ENCODE measurements at places on chromosomes 2 and 18. TPM values are rescaled to one million over a fixed set of nuclear protein-coding genes. Genes with fewer than 3 reads are reported as not detected.

GRCh38 chr2:151374436-151374835, 17.0 kb downstream of the TNFAIP6 start:
- H3K4me1 ChIP-seq, result no peaks in the 10 kb centered on the region
- no peak overlapping the region for H3K4me3 ChIP-seq
- no peaks in the 10 kb centered on the region for H3K36me3 ChIP-seq
- H3K27ac ChIP-seq, result no peak overlapping the region
- no peak for DNase-seq

The MAP4K4 gene
- total RNA-seq, result 4.5 TPM

The GCG gene
- not detected for total RNA-seq

The TMEM17 gene
- total RNA-seq, result 0.86 TPM

- peak; percentile 83 for DNase-seq
- H3K27me3 ChIP-seq, result no peaks in the 10 kb centered on the region
- no peak overlapping the region for H3K27ac ChIP-seq
- no peak overlapping the region for H3K4me3 ChIP-seq
- no peaks in the 10 kb centered on the region for H3K4me1 ChIP-seq
Measured at GRCh38 chr2:178761759-178762371, 45.4 kb downstream of the TTN start.

The UCN gene
- total RNA-seq, result 2.5 TPM

GRCh38 chr2:154952346-154952980, 254.0 kb downstream of the KCNJ3 start:
- DNase-seq, result no peak
- H3K4me1 ChIP-seq, result no peaks in the 10 kb centered on the region
- no peak overlapping the region for H3K4me3 ChIP-seq

DNA sequence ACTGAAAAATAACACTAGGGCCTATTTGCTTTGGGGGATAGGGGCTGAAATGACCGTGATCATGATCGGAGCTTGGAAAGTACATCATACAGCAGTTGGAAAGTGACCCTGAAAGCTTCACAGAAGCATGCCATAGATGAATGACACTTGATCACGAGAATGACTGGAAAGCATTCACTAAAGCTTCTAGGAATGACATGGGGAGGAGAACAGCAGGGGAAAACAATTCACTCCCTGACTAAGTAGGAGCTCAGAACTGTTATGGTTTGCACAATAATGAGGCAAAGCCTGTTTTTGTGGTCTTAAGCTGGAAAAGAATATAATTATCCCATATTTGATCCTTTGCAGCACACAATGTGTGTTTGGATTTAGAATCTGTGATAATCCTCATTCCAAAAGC, 237.5 kb downstream of the NOL4 start:
- H3K4me1 ChIP-seq, result no peaks in the 10 kb centered on the region
- no peak overlapping the region for H3K27ac ChIP-seq
- DNase-seq, result no peak
- no peak overlapping the region for H3K4me3 ChIP-seq
- H3K27me3 ChIP-seq, result no peaks in the 10 kb centered on the region

The NAB1 gene
- 15.7 TPM for total RNA-seq

GRCh38 chr18:23824240-23824639, 135.0 kb downstream of the LAMA3 start:
- H3K4me3 ChIP-seq, result no peak overlapping the region
- no peak overlapping the region for H3K27ac ChIP-seq
- no peak for DNase-seq
- no peaks in the 10 kb centered on the region for H3K4me1 ChIP-seq

The FIGN gene
- not detected for total RNA-seq

GRCh38 chr2:146950361-146950760, 894.5 kb upstream of the ACVR2A start:
- H3K4me1 ChIP-seq, result no peaks in the 10 kb centered on the region
- H3K36me3 ChIP-seq, result no peaks in the 10 kb centered on the region
- DNase-seq, result no peak
- no peak overlapping the region for H3K4me3 ChIP-seq
- no peaks in the 10 kb centered on the region for H3K27me3 ChIP-seq

GRCh38 chr2:182404975-182405561, 21.8 kb downstream of the PDE1A start:
- H3K27me3 ChIP-seq, result no peaks in the 10 kb centered on the region
- no peak overlapping the region for H3K4me3 ChIP-seq
- H3K36me3 ChIP-seq, result no peaks in the 10 kb centered on the region
- no peak overlapping the region for H3K27ac ChIP-seq
- no peaks in the 10 kb centered on the region for H3K4me1 ChIP-seq

DNA sequence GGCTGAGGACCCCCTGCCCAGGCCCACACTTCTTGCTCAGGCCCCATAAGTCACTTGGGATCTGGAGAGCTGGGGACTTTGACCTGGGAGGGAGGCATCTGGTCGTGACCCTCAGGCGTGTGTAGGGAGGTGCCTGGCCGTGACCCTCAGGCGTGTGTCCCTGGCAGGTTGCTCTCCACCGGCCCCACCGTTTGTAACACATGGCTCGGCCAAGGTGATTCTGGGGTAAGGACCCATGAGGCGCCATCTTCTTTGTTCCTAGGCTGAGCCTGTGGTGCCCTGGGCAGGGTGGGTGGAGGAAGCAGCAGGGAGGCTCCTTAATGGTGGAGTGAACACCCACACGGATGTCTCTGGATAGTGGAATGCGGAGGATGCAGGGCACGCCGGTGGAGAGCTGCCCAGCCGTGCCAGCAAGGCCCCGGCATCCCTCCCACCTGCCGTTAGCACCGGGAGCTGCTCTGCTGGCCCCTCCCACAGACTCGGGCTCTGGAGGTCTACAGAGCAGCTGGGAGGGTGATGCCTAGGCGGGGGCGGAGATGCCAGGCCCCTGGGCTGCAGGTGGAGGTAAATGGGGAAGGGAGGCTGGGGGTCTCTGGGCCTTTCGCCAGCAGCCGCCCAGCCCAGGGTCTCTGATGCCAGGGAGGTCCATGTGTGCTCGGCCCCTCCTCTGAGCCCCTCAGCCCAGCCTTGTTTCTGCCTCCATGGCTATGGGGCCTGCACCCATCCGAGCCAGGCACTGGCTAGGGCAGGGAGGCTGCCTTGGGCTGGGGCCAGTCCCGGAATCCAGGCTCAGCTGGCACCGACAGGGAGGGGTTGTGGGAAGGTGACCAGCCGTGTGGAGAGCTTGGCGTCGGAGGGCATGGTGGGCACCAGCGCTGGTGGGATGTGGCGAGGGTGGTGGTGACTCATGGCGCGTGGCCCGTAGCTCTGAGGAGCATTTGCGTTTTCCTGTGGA, 1.1 kb upstream of the GAL3ST2 start:
- DNase-seq, result no peak
- H3K27ac ChIP-seq, result no peak overlapping the region
- no peaks in the 10 kb centered on the region for H3K27me3 ChIP-seq
- H3K36me3 ChIP-seq, result no peaks in the 10 kb centered on the region
- H3K4me3 ChIP-seq, result no peak overlapping the region

DNA sequence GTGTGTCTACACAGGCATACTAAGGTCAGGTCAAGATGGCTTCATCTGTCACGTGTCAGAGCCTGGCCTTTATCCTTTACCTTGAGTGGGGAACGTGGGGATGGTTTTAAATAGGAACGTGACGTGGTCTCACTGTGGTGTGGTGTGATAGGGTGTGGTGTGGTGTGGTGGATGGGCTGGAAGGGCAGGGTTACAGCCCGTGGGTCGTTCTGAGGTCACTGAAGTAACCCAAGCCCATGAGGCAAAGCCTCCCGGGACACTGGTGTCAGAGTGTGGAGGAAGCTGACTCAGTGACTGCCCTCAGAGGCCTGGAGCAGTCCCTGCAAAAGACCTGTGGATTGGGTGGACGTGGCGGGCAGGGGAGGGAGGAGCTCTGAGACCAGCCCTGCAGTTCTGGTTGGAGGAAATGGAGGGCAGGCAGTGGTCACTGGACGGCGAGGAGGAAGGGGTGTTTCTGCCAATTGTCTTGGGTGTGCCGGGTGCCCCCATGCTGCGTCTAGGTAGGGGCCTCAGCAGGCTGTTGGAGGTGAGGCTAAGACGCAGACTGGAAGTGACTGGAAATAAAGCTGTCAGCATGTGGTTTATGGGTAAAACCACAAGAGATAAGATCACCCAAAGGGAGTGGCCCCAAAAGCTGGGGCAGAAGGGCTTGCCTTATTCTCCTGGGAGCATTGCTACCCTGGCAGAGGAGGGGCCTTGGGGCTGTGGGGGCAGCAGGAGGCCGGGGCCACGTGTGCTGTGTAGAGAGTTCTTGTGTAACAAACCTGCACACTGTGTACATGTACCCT, 84.8 kb downstream of the SH3RF3 start:
- peaks cover 85% of the 10 kb centered on the region for H3K4me1 ChIP-seq
- H3K4me3 ChIP-seq, result peak overlapping the region; percentile 26
- H3K27me3 ChIP-seq, result peaks cover 2% of the 10 kb centered on the region
- DNase-seq, result peak; percentile 90
- H3K36me3 ChIP-seq, result no peaks in the 10 kb centered on the region

DNA sequence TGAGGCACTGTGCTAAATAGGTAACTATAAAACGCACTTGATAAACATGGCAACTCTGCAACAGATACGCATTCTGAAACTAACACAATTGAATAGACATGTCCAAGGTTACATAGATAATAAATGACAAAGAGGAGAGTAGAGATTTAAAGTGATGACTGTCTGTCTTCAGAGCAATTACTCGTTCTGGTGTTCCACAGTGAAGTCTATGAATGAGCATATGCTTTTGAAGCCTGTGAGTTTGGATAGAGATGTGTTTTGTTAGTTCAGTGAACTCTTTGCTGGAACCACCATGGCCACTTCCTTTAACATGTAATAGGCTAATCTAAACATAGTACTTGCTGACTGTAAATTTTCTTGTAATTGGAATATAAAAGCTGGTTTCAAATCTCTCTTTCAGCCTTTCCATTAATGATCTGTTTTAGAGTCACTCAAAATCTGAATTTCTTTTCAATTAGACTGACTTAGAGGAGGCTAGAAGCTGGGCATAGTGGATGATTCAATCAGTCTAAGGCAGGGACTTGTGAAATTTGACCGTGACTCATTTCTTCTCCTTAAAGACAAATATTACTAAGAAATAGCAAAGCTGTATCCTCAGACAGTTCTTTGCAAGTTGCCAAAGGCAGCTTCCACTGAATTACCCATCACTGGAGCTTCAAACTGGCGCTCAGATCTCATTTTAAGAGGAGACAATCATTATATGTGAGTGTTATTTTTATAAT, 1130.1 kb upstream of the CELF4 start:
- no peaks in the 10 kb centered on the region for H3K36me3 ChIP-seq
- no peaks in the 10 kb centered on the region for H3K4me1 ChIP-seq
- H3K4me3 ChIP-seq, result no peak overlapping the region
- DNase-seq, result no peak
- no peaks in the 10 kb centered on the region for H3K27me3 ChIP-seq

DNA sequence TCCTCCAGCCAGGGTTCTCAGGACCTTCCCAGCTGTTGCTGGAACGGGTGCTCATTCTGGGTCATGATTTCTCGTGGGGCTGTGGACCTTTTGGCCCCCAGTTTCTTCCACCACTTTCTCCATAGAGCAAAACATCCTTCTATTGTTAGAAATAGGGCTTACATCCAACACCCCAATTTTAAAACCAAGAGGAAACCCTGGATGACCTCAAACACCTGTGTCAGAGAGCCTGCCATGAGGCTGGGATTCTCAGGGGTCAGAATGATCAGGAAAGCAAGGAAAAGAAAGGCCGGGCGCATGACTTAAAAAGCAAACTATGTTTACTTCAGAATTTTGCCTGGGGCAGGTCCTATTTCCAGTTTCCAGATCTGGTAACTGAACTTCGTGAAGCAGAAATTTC, 307.9 kb upstream of the MEIS1 start:
- H3K27ac ChIP-seq, result no peak overlapping the region
- H3K4me3 ChIP-seq, result no peak overlapping the region
- H3K27me3 ChIP-seq, result no peaks in the 10 kb centered on the region
- no peaks in the 10 kb centered on the region for H3K4me1 ChIP-seq
- DNase-seq, result no peak
